ENCODE measurements at places on chromosomes 5 and 9. TPM values are rescaled to one million over a fixed set of nuclear protein-coding genes. Genes with fewer than 3 reads are reported as not detected.

Gene ADAMTSL2
- total RNA-seq: 0.10 TPM

GRCh38 chr5:166768536-166768935, 1522.9 kb upstream of the WWC1 start:
- no peak for DNase-seq

- no peak for DNase-seq
Observed at GRCh38 chr5:3009605-3010004, 258.1 kb upstream of the IRX2 start.

Gene TNFSF8
- not detected for total RNA-seq

DNA sequence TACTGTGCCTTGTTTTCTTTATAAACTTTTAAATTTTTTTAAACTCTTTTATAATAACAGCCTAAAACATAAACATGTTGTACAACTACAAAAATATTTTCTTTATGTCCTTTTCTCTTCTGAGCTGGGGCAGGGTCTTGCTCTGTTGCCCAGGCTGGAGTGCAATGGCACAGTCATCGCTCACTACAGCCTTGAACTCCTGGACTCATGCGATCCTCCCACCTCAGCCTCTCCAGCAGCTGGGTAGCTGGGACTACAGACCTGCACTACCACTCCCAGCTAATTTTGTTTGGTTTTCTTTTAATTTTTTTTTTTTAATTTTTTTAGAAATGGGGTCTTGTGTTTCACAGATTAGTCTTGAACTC, 31.5 kb downstream of the TTC1 start:
- no peak for DNase-seq

GRCh38 chr9:35619800-35620158, 1.6 kb upstream of the CD72 start:
- DNase-seq: no peak

DNA sequence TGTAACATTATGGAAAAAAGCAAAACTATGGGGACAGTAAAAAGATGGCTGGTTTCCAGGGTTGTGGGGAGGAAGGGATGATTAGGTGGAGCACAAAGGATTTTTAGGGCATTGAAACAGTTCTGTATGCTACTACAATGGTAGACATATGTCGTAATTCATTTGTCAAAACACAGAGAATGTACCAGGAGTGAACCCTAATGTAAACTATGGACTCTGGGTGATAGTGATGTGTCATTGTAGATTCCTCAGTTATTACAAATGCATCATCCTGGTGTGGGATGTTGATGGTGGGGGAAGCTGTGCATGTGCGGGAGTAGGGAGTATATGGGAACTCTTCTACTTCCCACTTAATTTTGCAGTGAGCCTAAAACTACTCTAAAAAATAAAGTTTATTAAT, 135.0 kb upstream of the GABRP start:
- peak; percentile 25 for DNase-seq

- DNase-seq: no peak
Observed at GRCh38 chr5:175826980-175827379, 44.4 kb upstream of the CPLX2 start.

DNA sequence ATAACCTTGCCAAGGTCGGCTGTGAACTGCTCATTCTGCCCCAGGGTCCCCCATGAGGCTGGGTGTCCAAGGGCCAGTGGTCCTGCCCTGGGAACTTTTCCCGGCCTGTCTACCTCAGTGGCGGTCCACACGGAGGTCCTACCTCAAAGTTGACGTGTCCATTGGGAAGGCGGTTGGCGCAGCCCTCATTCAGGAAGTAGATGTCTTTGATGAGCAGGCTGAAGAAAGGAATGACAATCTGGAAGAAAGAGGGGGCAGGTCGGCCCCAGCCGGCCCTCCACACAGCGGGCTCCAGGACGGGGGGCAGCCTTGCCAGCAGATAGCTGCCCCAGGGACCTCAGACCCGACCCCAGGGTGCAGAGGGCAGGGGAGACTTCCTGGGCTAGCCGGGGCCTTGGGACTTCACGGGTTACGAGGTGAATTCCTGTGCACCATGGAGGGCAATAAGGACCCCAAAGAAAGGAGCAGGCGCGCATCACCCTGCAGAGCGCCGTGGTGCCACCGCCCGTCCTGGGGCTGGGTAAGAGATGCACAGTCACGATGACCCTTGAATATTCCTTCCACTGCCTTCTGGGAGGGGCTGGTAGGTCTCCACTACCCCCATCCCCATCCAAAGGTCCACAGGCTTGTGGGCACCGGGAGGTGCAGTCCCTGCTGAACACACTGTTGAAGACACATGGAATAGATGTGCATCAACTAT, 42.9 kb upstream of the RNF130 start:
- DNase-seq: no peak

DNA sequence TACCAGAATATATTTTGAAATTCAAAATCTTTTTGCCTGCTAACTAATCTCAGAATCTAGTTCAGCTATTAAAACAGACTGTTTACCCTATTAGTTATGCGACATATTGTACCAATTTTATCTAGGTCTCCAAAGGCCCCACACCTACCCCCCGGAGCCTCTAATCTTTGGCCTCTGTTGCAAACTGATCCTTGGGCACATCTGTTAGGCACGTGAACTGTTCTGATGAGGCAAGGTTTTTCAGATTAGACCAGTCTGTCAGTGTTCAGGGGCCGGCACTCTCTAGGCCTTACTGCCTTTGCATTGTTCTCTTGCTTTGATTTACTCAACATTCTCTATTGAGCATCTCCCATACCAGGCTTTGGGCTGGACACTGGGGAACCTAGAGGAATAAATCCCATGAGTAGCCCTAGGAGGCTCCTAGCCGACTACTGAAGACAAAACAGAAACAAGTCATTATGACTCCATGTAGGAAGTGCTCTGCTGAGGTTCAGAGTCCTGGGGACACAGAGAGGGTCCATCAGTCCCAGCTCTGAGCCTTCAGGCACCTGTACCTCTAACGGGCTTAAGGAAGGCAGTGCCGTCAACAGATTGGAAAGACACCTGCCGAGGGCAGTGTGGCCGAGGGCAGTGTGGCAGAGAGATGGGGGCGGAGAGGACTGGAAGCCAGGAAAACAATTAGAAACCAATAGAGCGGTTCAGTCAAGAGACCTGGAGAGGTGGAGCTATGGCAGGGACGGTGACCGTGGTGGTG, 245.1 kb downstream of the AOPEP start:
- no peak for DNase-seq

Gene FAM169A
- total RNA-seq: 5.3 TPM

Gene PCDHB16
- total RNA-seq: 8.6 TPM

GRCh38 chr5:32095261-32095671, 78.9 kb downstream of the GOLPH3 start:
- DNase-seq: no peak

Gene CAMSAP1
- 21.5 TPM for total RNA-seq

Gene LHX2
- total RNA-seq: 5.3 TPM

- DNase-seq: no peak
Observed at GRCh38 chr5:157976429-157976828, 117.5 kb upstream of the CLINT1 start.

DNA sequence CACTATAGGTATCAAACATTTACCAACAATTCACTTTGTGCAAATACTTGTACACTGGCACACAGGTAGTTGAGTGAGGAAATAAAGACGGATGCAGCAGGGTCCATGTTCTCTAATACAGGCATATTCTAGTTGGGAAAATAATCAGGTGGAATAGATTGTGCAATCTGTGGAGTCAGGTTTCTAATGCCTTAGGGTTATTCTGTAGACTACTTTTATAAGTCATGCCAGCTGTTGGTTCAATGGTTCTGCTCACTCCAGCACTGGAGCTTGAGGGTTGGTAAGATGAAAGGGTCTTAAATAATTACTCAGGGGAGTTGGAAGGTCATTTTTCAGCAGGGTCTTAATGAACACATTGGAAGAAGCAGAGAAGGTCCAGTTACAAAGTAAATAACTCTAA, 690.3 kb upstream of the DMAC1 start:
- no peak for DNase-seq

DNA sequence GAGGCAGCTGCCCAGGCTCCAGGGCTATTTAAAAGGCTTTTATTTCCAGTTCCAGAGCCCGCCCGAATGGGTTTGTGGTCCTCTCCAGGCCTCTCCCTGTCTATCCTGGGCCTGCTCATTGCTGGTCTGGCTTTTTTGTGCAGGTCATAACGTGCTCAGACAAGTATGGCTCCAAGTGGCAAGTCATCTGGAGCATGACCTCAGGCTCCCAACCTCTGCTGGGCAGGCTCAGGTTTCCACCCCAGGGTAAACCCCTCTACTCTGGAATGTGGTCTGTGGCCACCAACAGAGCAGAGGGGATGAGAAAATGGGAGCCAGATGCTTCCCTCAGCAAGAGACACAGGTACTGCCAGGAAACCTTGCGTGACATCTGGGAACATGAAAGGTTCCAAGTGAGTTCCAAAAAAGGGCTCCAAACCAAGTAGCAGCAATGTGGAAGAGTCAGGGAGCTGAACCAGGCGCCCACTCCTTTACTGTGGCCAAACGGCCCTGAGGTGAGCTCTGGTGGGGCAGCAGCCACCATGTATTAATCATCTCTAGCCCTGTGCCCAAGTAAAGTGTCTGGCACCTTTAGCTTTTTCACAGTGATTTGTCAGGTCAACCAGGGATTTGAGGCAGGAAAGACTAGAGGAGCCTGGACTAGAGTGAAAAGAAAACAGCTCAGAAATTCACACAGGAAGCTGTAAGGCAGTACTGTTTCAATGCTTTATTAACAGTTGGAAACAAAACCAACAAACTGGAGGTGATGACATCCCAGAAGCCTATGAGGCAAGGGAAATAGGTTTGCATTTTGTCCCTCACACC, 25.7 kb downstream of the PCDHGC5 start:
- peak; percentile 96 for DNase-seq

GRCh38 chr9:68950188-68950587, 63.7 kb downstream of the PRKACG start:
- no peak for DNase-seq

Gene GPR150
- 0.34 TPM for total RNA-seq

Gene GABRA6
- not detected for total RNA-seq

DNA sequence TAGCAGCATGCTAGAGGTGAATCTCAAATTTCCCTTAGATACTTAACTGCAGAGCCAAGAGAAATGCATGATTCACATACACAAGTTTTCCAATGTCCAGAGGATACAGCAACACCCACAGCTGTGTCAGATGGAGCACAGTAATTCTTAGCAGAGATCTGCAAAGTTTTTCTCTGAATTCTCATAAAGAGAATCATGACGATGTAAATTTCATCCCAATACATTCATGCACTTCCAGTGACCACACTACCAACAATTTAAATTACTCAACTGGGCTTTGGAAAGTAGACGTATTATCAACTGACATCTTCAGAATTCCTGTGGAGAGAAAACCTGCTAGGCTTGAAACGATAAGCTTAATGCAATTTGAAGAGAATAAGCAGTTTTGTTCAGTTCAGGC, 378.8 kb upstream of the TLE4 start:
- peak; percentile 67 for DNase-seq

Gene BSPRY
- not detected for total RNA-seq

Gene PDGFRB
- total RNA-seq: 23.5 TPM

- DNase-seq: no peak
Observed at GRCh38 chr5:148585988-148586387, 68.3 kb downstream of the HTR4 start.
